ENCODE measurements at places on chromosomes 1 and 21.
A peak's percentile ranks its signal among the peaks of the same experiment; 100 is the strongest.

DNA sequence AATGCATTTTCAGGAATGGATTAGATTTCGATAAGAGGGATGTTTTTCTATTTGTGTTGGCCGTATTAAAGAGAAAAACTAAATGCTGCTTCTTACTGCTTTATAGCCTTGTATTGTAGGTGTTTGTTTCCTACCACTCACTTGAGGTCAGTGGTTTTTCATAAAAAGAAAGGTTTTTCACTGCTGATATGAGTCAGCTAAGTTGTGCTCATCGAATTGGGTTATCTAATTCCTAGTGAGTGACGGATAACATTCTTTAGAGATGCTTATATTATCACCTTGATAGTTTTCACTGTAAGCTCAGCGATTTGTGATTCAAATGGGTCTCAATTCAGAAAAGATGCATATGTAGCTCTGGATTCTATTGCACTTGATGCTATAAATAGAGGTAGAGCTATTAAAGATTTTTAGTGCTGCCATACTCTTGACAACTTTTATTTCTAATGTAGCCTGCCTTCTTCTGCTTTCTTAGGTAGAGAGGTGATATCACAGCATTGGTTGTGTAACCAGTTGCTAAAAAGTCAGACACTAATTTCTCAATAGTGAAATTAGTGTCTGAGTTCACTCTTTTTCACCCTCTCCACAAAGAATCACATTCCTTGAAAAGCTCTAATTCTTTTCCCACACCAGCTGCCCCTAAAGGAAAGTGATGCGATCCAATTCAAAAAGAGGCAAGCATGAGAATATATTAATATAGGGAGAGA, 180.0 kb downstream of the RASAL2 start:
- DNase-seq: no peak

- no peak for DNase-seq
These were observed 63.2 kb upstream of the GNG4 start for GRCh38 chr1:235712812-235713211.

DNA sequence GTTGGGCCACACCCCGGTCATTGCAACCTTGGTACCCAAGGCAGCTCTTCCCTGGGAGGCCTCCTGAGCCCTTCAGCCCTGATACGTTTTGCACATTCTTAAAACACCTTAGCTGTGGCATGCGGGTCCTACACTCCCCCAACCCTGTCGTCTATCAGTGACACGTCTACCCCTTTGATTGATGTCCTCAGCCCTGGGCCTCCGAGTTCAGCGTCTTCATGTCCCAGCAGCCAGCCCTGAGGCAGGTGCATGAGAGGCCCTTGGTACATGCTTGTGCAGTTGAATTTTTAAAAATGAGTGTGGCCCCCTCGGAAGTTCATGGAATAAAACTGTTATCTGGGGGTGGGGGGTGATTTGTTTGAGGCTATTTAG, 38.9 kb upstream of the ADARB1 start:
- DNase-seq: no peak

DNA sequence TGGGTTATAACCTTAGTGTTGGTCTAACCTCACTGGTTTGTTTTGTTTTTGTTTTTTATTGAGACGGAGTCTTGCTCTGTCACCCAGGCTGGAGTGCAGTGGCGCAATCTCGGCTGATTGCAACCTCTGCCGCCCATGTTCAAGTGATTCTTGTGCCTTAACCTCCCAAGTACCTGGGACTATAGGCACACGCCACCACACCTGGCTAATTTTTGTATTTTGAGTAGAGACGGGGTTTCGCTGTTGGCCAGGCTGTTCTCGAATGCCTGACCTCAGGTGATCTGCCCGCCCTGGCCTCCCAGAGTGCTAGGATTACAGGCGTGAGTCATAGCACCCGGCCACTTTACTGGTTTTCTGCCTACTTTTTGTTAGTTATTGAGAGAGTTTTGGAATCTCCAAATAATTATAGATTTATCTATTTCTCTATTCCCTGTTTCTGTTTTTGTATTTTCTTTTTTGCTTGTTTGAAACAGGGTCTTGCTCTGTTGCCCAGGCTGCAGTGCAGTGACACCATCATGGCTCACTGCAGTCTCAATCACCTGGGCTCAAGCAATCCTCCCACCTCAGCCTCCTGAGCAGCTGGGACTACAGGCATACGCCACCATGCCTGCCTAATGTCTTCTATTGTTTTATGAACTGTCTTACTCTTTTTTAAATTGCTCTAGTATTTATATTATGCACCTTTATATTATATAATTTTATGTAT, 21.4 kb downstream of the SMG7 start:
- no peak for DNase-seq

GRCh38 chr1:112818990-112819689, 104.0 kb upstream of the PPM1J start:
- DNase-seq: no peak

GRCh38 chr1:51990478-51990965, at the start of gene RAB3B:
TSS of gene RAB3B (minus strand) at chr1:51990700. CDS start at chr1:51977117, 13,583 bp downstream.
- DNase-seq: no peak

DNA sequence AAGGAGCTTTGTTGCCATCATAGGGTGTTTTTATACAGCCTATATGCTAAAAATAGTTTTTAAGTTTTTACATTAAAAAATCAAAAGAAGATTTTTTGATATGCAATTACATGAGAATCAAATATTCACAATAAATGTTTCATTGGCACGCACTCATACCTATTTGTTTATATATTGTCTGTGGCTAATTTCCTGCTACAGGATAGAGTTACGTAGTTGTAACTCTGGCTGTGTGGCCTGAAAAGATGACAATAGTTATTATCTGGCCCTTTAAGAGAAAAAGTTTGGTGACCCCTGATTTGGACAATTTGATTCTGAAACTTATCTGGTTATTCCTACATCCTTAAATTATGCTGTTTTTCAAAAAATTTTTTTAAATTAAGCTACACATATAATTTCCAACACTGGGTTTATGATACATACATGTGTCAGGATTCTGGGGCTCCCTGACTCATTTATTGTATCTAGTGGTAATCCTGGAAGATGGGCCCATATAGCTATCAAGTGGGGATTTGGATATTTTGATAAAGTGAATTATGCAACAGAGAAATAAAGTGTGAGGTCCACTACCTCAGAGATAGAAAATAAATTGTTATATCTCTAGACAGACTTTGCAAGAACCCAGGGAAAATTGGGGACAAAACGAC, 370.2 kb upstream of the LYPLAL1 start:
- DNase-seq: no peak

DNA sequence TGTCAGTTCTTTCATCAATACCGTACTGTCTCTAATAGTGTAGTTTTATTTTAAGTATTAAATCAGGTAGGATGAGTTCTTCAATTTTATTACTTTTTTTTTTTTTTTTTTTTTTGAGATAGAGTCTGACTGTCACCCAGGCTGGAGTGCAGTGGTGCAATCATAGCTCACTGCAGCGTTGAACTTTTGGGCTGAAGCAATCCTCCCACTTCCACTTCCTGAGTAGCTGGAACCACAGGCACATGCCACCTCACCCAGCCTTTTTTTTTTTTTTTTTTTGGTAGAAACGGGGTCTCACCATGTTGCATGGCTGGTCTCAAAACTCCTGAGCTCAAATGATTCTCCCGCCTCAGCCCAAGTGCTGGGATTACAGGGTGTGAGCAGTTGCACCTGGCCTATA, 44.3 kb downstream of the INAVA start:
- DNase-seq: no peak

DNA sequence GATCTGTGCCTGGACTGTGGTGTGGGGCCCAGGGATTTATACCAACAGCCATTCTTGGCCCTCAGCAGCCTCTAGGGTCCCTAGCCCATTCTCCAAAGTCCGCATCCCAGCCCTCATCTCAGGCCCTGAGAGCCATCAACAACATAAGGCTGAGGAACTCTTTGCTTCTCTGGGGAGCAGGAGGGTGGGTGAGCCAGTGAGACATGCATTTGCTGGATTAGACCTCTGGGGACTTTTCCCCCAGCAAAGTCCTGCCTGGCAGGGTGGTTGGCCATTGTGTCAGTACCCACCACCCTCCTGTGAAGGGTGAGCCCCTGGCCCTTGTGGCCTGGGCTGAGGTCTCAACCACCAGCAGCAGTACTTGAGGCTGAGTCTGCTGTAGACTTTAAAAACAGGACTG, 24.2 kb upstream of the FAM20B start:
- no peak for DNase-seq

DNA sequence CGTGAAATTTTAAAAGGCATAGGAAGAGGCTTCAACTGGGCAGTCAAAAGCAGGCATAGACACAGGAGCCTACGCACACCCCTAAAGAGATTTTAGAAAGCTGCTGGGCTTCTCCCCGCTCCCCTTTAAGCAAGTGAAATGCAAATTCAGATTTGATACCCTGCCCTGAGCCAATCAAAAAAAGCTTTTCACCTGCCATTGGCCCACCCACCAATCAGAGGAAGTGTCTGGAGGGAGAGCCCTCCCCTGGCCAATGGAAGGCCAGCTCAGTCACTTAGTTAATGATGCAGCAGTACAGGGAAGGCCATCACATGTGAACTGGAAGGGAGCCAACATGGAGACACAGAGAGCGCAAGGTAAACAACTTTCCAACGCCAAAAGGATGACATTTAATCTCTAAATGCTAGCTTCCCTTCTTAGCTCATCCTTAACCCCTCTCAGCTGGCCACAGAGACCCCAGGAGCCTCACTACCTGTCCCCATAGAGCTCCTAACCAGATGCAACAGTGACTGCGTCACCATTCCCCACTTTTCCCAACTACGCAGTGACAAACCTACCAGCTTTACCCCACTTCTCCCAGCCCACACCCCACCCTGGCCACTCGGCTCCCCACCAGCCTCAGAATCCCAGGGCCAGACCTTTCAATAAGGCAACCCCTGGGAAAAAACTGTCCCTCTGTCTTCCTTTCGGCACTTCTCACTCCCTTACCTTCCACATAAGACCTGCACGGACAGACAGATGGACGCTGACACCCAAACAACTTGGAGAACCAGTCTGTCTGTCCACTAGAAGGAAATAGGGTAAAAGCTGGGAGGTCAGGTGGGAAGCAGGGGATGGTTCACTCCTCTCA, 71.0 kb downstream of the CD46 start:
- peak; percentile 94 for DNase-seq

- DNase-seq: no peak
These were observed 24.2 kb downstream of the ENO1 start for GRCh38 chr1:8854240-8854639.

- DNase-seq: no peak
These were observed 90.7 kb downstream of the GALNT2 start for GRCh38 chr1:230157420-230158390.

- DNase-seq: no peak
These were observed 469.5 kb upstream of the CHRM3 start for GRCh38 chr1:238916828-238917227.

DNA sequence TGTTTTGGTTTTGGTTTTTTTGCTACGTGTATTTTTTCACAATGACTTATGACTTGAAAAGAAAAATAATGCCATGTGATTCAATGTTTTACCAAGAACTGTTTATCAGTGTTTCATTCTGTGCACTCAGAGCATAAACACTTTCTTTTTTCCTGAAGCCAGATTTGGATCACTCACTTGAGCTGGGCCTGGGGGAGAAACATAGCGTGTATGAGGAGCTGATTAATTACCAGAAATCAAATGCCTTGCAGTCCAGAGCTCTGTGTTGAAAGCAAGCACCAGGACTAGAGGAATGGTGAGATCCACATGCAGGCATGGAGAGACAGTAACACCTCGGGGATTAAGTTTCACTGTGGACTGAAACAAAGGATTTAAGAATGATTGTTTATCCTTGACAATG, 642.1 kb upstream of the ADGRL2 start:
- DNase-seq: no peak

- DNase-seq: no peak
These were observed 105.2 kb downstream of the SUSD4 start for GRCh38 chr1:223258751-223259198.

- no peak for DNase-seq
These were observed 2.5 kb upstream of the MYBPH start for GRCh38 chr1:203178083-203178482.

DNA sequence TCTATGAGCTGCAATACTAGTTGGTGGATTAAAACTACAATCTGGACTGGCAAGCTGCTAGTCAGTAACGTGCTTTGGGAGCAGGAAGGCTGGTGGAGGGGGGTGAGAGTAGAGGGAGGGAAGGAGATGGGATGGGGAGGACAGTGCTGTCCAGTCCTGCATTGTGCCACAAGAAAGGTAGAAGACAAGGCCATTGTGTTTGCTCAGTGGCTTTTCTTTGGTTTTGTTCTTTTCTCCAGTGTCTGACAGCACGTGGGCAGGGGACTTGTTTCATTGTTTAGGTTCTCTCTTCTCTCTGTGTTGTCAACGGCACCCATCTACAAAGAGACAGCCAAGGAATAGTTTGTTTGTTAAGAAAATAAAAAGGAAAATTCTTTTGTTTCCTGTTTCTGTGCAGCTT, 362.8 kb upstream of the PLXNA2 start:
- DNase-seq: no peak

DNA sequence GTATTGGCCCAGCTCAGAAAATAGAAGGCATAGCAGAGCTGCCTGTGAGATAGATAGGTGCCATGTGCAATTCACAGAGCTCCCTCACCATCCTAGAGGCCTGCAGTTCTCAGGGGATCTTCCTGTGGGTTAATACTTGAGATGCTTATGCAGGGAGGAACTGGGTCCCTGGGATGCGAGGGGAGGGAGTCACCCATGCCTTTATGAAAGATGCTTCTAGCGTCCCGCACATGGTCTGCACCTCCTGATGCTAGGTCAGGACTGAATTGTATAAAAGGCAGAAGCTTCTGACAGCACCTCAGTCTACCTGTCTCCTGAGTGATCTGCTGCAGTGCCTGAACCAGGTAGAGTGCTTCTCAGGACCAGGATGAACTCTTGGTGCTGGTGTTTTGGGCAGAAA, at the start of gene LCE5A:
TSS of gene LCE5A (plus strand) at position 301 of the 400 bp plus-strand sequence. CDS start 732 bp downstream, outside the sequence.
- no peak for DNase-seq

GRCh38 chr21:43323244-43324005, 103.5 kb downstream of the SIK1 start:
- peak; percentile 85 for DNase-seq

- no peak for DNase-seq
These were observed 27.0 kb downstream of the C1orf216 start for GRCh38 chr1:35691571-35692220.

DNA sequence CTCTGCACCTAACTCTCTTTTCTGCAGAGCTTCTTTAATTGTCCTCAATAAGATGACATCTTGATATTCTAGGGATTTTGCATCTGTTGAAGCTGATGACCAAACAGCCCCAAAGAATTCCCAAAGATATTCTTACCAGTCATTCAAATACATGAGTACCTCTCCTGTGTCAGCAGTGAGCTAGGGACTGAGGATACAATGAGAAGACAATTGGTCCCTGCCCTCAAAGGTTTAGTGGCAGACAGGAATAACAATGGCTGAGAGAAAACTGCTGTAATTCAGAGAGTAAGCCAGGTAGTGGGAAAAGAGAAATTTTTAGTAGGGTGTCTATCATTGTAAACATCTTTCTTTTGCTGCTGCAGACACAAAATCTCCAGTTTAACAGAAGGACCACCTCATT, 5.9 kb downstream of the MCOLN3 start:
- no peak for DNase-seq

GRCh38 chr1:245751116-245751515, 596.3 kb downstream of the KIF26B start:
- no peak for DNase-seq

GRCh38 chr1:157562515-157562914, 10.2 kb upstream of the FCRL5 start:
- DNase-seq: no peak
